Thoracic aorta (tissue), 2 donors: ENCODE measurements at places on chromosomes 1 and 21. TPM values are rescaled to one million over a fixed set of nuclear protein-coding genes. Genes with fewer than 3 reads are reported as not detected.

SPRR4 gene
- not detected for total RNA-seq

MCOLN3 gene
- 3.2 TPM for total RNA-seq

PDE4B gene
- total RNA-seq = 42.4 TPM

FAM72D gene
- total RNA-seq = not detected

ABCB10 gene
- 27.7 TPM for total RNA-seq

IL12RB2 gene
- 3.5 TPM for total RNA-seq

GBP7 gene
- total RNA-seq = not detected

KRTAP19-2 gene
- total RNA-seq = not detected

GRCh38 chr1:157852476-157852875 is 10.9 kb upstream of the CD5L start:
- no peak for DNase-seq

GRCh38 chr1:93595266-93595665 is 86.4 kb downstream of the BCAR3 start:
- no peak for DNase-seq

DNA sequence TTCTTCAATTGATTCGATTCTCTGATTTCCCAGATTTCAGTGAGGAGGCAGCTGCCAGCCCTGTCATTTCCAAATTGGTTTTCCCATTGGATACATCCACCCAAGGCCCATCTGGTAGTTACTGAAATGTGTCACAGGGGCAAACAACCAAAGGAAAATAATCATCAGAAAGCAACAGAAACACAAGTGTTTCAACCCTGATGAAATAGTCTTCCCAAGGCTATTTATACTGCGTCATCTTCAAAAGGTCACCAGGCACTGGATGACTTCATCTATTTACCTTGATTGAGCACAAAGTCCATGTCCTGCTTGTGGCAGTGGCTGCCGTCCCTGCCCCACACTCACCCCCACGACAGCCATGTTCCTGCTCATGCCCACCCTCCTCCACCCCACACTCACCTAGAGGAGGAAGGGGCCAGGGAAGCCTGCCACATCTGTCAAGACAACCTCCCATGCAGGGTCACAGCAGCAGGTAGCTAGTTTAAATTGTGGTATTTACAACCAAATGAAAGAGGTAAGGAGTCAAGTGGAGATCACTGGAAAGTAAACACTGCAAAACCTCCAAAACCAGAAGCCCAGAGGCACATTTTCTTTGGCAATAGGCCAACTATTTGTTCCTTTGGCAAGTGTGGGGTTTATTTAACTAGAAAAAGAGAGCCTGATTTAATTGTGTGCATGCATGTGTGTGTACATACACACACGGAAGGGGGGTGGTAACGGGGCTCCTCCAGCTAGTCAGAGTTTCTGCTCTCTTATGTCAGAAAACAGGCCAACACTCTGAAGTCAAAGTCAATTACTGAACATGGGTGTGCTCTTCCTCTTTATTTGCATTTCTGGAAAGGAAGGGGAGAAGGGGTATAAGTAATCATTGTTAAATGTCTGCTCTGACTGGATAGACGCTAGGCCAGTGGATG is 49.5 kb upstream of the RAB4A start:
- no peak for DNase-seq

DNA sequence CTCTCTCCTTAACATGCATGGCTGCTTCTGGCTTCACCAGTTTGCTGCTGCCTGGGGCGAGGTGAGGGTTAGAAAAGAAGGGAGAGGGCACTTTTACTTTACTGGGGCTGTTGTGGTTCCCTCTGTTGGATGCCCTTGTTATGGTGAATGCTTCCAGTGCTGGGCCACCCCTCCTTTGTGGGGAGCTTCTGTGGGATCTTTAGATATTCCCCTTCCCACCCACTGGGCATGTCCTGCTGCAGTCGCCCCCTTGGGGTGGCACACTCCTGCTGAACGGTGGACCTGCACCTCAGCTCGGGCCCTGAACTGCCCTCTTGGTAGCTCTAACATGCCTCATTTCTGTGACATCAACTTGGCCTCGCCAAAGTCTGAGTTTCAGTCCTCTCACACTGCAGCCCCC is 6.0 kb downstream of the TNN start:
- no peak for DNase-seq

GRCh38 chr1:185695299-185695698 is 38.9 kb upstream of the HMCN1 start:
- no peak for DNase-seq

- no peak for DNase-seq
These were observed 96.6 kb downstream of the ASTN1 start for GRCh38 chr1:177067752-177068410.

- DNase-seq = no peak
These were observed 255.1 kb upstream of the CXADR start for GRCh38 chr21:17257784-17258183.

DNA sequence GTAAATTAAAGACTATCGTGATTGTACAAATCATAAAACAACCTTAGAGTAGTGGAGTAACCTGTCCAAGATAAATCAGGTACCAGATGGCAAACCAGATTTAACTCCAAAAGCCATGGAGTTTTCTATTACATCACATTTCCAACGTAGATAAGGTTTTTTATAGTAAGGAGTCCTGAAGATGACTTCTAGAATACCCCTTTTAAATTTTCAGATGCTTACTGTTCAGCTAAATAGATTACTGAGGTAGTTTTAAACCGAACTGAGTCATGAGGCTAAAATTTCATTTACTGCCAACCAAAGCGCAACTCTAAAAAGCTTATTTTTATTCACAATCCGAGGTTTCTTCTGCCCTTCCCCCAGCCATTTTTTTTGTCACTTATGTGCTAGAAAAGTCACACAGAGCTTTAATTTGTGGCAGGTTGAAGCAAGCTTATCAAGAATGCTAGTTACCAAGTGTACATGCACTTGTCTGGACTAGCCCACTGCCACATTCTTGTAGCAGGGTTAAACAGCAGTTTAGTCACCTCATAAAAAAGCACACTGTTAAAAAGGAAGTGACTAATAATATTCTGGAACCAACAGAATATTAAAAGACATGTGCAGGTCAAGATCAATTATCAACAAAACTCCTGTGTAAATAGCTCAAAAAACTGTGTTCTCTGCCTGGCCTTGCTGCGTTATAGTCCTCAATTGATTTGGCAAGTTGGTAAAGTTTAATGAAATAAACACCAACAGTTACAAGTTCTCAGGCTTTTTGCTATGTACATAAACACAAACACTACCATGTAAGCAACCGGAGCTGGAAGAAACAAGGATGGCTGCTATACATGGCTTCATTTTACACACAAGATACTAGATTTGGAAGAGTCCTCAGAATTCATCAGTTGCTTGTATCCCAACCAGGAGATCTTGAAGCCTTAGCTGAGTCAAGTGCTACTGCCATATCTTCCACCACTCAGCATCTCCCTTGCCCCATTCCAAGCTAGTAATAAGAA is 180.3 kb upstream of the DMRTA2 start:
- no peak for DNase-seq

DNA sequence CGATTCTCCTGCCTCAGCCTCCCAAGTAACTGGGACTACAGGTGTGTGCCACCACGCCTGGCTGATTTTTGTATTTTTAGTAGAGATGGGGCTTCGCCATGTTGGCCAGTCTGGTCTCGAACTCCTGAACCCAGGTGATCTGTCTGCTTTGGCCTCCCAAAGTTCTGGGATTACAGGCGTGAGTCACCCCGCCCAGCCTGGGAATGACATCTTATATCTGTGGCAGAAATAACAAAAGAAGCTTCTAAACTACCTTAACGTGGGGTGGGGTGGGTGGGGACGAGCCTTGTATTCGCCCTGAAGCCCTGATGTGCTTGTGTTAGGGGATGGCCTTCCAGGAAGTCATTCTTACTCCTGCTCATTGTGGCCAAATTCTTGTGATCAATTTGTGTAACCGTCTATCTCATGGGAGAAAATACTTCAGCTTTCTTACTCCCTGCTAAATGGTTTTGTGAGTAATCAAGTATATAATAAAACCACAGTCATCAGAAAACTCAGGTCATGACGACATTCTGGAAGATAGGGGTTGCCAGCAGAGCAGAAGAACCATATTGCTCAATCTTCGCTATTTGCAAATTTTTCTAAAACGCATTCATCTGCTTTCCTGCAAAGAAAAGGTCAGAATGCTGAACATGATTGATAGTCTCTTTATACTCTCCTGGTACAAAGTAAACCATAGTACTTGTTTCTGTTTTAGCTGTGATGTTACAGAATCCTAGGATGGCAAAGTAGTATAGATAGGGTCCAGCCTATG is 63.2 kb downstream of the DIRAS3 start:
- no peak for DNase-seq

- no peak for DNase-seq
These were observed 413.9 kb downstream of the RPS6KC1 start for GRCh38 chr1:213464786-213465460.

DNA sequence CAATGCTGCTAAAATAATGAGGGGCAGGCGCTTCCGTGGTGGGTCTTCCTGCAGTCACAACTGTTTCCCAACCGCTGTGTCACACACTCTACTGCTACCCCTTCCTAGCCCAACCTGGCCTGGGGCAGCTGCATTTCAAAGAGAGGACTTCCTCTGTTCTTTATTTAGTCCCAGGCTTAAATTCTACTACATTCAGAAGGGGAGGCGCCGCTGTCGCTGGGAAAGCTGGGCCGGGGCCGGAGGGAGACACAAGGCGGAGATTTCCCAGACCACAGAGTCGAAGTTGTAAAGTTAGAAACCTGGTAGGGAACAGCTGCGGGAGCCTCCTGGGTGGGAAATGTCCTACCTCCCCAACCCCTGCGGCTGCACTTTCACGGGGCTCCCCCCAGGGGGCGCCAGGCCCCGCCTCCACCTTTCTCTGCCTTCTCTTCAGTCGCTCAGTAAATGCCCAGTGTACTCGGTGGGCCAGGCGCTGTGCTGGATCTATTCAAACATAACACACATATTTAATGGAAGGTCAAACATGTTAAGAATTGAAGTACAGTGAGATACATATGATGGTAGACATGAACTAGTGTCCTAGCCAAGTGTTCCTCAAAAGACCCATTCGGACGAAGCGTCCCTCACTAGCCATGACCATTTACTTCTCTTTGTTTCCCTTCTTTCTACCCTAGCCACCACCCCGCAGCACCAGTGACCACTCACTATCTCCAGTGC is 23.1 kb downstream of the DYRK3 start:
- DNase-seq = no peak

DNA sequence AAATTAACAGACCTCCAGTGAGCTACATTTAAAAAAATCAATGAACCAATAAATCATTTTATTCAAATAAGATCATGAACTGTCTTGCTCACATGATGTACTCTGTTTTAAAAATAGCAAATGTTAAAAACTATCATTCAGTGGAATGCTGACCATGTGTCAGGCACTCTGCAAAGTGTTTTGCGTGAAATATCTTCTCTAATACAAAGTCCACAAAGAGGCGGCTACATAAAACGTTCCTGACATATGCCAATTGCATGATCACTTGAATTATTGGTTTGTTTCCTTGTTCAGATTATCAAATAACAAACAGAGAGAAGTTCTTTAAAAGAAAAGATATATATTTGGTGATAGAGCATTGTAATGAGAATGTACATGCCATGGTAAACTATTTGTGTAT is 10.7 kb downstream of the FMO2 start:
- DNase-seq = no peak

GRCh38 chr1:228882041-228882770 is 146.9 kb downstream of the RHOU start:
- no peak for DNase-seq
